ENCODE measurements at places on chromosomes 11 and 22.
A peak's percentile ranks its signal among the peaks of the same experiment; 100 is the strongest.

- no peak for DNase-seq
Measured at GRCh38 chr11:68932358-68932757, 28.7 kb downstream of the IGHMBP2 start.

DNA sequence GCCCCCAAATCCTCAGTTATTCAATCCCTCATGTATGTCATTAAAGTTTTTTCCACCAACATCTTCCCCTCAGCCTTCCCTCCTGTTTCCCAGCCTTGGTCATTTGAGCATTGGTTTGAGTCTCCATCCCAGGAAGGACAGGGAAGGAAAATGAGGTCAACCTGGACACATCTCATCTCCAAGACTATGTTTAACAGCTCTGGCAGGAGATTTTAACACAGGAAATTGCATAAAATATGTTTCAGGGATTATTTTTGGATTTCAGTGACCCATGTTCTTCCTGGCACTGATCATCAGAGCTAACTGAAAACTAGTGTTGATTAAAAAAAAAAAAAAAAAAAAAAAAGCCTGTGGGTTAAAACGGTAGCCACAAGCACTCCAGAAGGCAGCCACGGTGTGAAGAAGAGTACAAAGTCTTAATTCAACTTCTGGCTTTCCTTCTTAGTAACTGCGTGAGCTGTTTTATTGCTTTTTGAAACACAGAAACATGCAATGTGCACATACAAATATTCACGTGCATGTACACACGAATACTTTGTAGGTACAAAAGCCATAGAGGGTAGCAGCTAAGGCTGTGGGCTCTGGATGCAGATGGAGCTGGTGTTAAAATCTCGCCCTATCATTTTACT, 164.4 kb upstream of the DDI1 start:
- no peak for DNase-seq

DNA sequence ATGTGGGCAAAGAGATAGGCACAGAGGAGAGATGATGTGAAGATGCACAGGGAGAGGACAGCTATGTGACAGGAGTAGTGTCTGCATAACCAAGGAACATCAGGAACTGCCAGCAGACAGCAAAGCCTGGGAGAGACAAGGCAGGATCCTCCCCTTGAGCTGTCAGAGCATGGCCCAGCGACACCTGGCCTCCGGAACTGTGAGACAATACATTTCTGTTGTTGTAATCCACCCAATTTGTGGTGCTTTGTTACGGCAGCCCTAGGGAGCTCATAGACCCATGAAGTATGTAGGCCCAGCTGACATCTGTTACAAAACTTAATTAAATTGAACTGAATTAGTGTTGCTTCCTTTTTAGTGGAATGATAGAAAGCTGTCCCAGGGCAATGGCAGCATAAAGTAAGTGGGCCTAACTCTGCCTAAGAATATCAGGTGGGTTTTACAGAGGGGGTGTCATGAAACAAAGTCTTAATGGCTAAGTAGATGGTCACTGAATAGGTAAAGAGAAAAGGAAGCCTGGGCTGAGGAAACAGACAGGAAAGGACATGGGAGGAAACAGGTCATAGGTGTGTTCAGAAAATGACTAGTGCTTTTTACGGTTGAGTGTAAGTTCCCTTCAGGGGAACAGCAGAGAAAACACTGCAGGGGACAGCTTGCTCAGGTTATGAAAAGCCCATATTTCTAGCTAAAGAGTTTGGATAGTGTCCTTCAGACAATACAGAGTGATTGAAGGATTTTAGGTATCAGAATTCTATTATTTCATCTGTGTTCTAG, 24.8 kb downstream of the RASSF10 start:
- no peak for DNase-seq

GRCh38 chr11:117654281-117655255, 142.4 kb downstream of the DSCAML1 start:
- DNase-seq = no peak

- no peak for DNase-seq
Measured at GRCh38 chr11:15635521-15635920, 520.8 kb downstream of the INSC start.

GRCh38 chr22:19522881-19523239, 1.4 kb downstream of the CLDN5 start:
- no peak for DNase-seq

GRCh38 chr11:22346282-22346681, 8.1 kb downstream of the SLC17A6 start:
- no peak for DNase-seq

DNA sequence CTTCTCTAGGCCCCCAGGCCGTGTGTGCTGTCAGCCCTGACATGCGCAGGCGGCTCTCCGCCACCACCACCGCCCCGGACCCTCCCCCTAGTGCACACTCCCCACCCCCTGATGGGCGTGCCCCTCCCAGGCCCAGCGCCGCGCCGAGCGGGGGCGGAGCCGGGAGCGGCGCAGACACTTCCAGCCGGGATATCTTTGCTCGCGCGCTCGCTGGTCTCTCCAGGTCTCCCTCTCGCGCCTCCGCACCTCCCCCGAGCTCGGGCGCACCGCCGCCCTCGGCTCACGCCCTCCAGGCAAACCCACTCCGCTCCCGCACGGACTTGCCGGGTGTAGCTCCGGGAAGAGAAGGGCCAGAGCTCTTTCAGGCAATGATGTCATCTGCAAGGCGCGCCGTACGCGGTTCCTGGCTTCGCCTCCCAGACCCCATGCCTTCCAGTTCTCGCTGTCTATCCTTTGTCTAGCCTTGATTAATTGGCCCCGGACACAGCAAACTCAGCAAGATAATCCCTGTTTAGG, at the start of gene SCN3B:
Gene SCN3B, minus strand, starts transcription at position 59 of the 516 bp plus-strand sequence. CDS start 823 bp downstream, outside the sequence.
- no peak for DNase-seq

DNA sequence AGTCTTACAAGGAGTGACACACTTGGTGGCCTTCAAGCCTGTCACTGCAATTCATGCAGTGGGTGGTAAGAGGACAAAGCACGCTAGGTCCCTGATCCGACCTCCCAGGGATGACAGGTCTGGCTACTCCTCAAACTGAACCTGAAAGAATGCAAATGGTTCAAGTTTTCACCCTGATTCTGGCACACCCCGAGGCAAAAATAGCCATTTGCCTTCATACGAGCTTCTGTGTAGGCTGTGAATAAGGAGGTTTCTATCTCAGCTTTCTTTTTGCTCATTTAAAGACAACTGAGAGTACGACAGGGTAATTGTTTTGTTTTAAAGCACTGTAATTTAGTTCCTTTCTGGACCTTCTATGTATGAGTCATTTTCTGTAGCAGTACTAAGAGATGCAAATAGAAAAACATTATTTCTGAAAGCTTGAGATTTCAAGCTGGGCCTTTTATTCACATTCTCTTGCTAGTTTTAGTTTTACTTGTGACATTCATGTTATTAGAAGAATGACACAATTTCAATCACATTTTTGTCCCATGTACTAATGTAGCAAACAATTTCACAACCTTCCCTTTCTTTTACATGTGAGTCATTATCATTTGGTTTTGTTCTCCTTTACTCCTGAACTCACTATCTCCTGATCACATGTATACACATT, 56.6 kb upstream of the FDX1 start:
- no peak for DNase-seq

- no peak for DNase-seq
Measured at GRCh38 chr11:126682590-126682989, 318.0 kb downstream of the KIRREL3 start.

DNA sequence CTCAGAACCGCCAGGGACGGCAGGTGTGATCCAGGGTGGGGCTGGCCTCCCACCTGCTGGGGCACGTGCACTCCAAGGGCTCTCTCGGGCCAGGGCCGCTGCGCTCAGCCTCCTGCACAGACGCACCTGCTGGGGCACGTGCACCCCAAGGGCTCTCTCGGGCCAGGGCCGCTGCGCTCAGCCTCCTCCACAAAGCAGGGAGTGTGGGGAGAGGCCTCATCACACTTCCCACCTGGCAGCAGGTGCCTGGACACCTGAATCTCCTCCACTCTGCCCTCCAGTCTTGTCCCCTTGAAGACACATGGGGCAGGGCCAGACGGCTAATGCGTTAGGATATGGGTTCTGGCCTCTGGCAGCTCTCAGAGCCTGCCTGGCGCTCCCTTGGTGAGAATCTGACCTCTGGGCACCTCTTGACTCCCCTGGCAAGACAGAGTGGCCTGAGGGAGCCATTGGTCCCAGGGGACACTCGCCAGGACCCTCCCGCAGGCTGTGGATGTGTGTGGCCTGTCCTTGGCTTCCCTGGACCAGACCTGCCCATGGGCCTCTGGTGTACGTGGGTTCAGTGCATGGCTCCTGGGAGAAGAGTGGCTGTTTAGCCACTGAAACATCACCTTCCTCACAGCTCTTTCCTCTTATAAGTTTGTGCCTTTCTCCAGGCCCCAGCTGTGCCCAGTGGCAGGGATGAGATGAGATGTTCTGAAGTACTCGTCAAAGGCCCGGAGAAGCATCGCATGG, 73.5 kb downstream of the BRD1 start:
- DNase-seq = no peak

- no peak for DNase-seq
Measured at GRCh38 chr11:23903044-23903704, 593.7 kb upstream of the LUZP2 start.

GRCh38 chr11:78802058-78802761, 227.5 kb upstream of the NARS2 start:
- no peak for DNase-seq

- no peak for DNase-seq
Measured at GRCh38 chr11:134366254-134366653, 34.5 kb downstream of the GLB1L2 start.

DNA sequence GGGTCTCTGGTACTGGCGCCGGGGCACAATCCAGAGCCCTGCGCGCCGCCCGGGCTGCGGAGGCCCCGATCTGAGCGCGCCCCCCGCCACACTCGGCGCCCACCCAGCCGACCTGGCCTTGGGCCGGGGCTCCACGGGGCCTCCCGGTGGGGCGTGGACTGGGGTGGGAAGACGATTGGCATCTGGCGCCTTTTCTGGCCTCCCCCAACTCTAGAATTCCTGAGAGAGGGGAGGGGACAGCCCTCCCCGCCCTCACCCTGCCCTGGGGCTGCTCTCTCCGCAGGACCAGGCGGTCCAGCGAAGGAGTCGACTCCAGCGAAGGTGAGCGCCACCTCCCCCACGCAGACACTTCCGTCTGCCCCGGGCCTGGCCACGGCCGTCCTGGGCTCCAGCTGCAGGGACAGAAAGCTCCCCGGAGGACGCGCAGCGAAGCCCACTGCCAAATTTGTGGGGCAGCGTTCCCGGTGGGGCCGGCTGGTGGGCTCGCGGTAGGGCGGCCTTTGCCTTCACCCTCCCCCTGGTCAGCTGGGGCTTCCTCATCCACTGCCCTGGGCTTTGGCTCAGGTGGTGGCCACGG, 593 bp downstream of the SSH3 start:
- no peak for DNase-seq

DNA sequence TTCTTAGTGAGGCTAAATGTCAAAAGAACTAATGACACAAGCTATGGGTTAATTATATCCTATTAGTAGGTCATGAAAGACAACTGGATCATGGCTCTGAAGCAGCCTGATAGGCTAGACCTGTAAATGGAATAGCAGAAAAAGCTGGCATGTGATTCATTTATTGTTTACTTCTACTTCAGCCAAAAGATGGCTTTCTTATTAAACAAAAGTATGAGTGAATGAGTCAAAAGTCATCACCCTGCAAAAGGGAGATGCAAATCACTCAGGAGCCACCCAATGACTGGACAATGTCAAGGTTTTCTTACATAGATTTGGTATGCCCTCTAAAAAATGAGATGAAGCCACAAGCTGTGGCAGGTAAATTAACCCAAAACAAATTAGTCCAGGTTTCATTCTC, 138.0 kb downstream of the TRPC6 start:
- DNase-seq = no peak

DNA sequence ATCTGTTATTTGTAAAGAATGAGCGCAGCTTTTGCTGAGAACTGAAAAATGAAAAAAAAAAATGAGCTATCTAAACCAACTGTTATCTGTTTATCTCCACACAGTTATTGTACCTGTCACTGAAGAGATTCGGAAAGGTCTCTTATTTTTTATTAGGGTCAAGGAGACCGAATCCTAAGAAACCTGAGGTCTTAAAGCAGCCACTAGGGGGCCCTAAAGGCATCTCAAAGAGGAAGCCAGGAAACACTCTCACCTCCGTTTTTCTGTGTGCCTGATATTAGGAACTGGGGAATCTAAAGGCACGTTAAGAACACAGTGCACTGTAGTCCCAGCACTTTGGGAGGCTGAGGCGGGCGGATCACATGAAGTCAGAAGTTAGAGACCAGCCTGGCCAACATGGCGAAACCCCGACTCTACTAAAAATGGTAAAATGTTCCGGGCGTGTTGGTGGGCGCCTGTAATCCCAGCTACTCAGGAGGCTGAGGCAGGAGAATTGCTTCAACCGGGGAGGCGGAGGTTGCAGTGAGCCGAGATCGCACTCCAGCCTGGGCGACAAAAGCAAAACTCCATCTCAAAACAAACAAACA, 3.5 kb upstream of the LARGE1 start:
- DNase-seq = peak; percentile 43

DNA sequence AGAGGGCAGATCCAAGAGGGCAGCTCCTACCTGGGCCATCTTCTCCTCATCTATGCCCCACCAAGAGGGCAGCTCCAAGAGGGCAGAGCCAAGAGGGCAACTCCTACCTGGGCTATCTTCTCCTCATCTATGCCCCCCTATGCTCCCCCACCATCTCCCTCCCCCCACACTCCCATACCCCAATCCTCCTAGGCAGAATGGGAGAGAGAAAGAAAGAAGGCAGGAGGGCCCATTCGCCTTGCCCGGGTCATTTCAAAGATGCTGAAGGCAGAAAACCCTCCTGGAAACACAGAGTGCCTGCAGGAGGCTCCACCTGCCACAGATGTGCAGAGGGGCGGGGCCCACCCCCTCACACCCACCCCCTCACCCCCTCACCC, 78.5 kb downstream of the BUD13 start:
- DNase-seq = no peak

DNA sequence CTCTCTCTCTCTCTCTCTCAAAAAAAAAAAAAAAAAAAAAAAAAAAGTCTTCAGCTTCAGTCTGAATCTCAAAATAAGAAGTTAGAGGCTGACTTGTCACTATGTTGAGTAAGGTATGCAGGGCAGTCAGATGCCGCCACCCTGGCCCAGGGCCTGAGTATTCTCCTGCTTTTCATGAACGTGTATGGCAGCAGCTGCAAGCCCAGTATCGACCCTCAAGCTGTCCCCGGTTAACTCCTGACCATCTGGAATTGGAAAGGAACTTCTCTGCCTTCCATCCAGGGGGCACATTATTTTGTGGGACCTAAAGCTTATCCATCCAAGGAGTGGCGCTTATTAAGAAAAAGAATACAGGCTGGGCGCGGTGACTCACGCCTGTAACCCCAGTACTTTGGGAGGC, 11.4 kb downstream of the MRGPRD start:
- no peak for DNase-seq

GRCh38 chr11:76839311-76839710, 21.4 kb upstream of the ACER3 start:
- DNase-seq = no peak

DNA sequence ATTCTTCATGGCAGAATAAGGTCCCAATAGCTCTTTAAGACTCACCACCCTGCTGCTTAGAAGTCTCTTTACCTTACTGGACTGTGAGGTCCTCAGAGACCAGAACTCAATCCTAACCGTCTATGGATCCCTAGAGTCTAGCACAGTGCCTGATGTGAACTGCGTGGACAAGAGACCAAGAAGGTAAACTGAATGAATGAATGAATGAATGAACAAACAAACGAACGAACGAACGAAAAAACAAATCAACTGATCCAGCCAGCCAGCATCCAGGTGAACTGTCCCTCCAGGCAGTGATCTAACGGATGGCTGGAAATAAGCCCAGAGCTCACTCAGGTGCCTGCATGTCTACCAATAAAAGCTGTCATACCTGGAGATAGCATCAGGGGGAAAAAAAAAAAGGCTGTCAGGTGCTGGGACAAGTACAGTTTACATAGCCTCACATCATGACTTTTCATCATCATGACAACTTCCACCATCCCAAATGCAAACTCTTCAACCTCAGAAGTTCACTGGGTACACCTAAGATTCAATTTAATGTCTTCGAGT, 59.8 kb downstream of the PACSIN2 start:
- no peak for DNase-seq
